ENCODE measurements at places on chromosomes 3 and 15.

GRCh38 chr3:20043825-20044224 is 3.6 kb downstream of the KAT2B start:
- DNase-seq, result no peak

- no peak for DNase-seq
Measured at GRCh38 chr3:145623349-145623748, 537.6 kb downstream of the PLOD2 start.

- no peak for DNase-seq
Measured at GRCh38 chr3:40719660-40720287, 195.0 kb downstream of the ZNF621 start.

DNA sequence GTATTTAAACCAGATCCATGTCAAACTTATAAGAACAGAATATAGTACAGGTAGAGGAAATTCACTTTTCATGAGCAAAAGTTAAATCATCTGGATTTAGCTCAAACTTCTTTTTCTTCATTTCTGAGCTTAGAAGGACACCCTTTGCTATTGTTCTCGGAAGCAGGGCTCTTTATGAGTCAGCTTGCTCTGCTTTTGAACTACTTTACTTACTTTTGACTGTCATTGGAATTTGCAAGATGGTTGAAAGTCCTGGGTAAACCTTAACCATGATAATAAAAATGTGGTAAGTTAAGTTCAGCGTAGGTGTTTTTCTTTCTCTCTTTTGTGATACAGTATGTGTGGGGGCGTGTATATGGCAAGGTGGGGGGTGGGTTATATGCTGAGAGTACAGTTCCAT is 312.7 kb upstream of the DPH6 start:
- no peak for DNase-seq

- DNase-seq, result no peak
Measured at GRCh38 chr3:104909198-104909597, 457.5 kb upstream of the ALCAM start.

GRCh38 chr3:191388823-191389222 is 58.5 kb upstream of the UTS2B start:
- DNase-seq, result no peak

Measured in stromal cell of bone marrow (primary cell).